H9 (cell line): ENCODE measurements at places on chromosomes 2 and 18. TPM values are rescaled to one million over a fixed set of nuclear protein-coding genes. Genes with fewer than 3 reads are reported as not detected.

- no peak for DNase-seq
These were observed 81.6 kb downstream of the LBH start for GRCh38 chr2:30312916-30313315.

GRCh38 chr2:15544227-15544626 lies 16.9 kb downstream of the NBAS start:
- DNase-seq = no peak

- no peak for DNase-seq
These were observed 470.1 kb downstream of the TMX3 start for GRCh38 chr18:68244786-68245185.

DNA sequence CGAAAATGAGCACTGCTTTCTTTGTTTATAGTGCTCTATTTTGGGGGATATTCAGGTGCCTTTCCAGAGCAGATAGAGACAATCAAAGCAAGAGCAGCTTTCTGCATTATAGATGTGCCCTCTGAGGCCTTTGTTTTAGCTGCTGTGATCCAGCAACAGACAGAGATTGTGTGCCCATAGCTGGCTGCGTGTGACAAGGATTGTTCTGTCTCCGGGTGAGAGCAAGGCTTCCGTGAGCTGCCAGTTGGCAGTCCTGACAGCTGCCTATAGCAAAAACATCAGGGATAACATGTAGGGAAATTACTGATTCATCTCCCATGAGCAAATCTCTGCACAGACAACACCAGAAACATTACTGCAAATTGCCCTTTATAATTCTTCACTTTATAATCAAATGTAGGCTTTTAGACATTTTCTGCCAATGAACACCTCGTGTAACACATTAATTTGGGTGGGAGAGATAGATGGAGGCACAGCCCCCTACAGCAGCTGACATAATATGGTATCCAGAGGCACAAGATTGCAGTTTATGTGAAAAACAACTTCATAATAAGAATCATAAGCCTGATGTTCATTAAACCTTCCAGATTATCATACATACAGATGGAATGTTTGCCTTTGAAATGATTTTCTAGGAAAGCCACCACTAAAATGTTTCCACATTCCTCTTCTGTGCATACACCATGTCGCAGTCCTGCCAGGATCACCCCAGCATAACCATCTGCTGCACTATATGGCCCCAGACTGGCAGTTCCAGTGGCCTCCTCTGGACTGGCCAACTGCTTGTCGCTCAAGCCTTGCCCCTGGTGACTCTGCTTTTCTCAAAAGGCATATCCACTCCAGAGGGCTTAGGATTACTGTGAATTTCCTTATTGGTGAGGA lies 131.2 kb downstream of the TRIB2 start:
- DNase-seq = no peak

DNA sequence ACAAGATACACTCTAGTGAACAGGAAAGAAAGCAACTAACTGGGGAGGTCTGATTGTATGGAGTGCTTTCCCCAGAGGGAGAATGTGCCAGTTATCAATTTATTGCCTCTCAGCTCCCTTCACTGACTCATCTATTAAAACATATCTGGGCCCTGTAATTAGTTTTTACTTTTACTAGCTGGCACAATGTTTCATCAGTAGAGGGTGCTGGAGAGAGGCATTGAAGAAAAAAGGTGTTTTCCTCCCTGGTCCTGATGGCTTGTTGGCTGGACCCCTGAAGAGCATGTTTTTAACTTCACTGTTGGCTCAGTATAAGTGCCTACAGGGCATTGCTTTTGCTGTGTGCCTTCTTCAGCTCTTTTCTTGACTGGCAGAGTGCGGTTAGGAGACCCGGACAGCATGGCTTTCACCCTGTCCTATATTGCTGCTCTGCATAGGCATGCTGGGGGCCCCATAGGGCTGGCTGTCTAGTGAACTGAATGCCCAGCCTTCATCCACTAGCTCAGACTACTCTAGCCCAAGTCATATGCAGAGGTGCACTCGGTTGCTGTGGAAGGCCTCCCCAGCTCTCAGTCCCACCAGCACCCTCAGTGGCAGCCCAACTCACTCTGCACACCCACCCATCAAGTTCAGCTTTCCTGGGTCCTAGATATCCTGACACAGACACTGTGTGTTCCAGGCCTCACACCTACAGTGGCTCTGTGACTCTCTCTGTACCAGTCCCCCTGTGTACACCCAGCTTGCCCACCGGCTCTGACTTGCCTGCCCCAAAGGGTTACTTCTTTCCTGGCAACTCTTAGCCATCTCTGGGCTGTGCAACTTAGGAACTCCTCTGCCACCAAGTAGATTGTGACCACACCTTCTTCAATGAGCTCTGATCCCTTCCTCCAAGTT lies 62.3 kb upstream of the ACYP2 start:
- no peak for DNase-seq

DNA sequence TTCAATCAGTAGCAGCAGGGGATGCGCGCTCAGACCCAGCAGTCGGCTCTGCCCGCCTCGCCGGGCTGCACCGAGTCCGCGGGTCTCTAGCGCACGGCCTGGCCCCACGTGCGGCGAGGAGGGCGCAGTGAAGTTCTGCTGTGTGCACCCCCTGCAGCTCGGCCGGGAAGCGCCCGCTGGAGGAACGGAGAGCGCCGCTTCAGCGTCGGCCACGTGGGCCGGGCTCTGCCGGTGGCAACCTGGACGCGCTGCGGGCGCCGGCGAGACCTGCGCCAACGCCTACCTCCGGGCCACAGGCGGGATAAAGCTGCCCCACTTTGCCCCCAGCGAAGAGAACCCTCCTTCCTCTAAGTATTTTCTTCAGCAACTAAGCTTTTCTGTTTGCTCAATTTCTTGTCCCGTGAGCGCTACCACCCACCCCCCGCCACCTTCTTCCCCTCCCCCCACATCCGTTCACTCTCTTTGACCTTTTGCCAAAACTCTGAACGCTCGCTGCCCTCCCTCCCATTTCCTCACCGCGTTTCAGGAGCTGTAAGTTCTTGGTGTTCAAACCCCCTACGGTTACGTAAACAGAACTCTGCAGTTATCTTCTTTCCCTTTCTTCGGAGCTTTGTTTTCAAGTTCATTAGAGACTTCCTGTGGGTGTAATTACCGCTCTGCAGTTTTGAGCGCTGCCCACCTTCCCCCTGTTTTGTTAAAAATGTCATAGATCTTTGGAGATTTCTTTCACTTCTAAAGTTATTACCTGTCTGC lies 42.6 kb upstream of the EDAR start:
- peak; percentile 53 for DNase-seq

KIAA2012 gene
- total RNA-seq = not detected in 2 replicates

IL1RL1 gene
- not detected in 2 replicates for total RNA-seq
